ENCODE measurements at places on chromosomes 2 and 18. TPM values are rescaled to one million over a fixed set of nuclear protein-coding genes. Genes with fewer than 3 reads are reported as not detected.

GRCh38 chr18:62876111-62876510 is 160.8 kb downstream of the PHLPP1 start:
- DNase-seq, result no peak
- H3K27ac ChIP-seq, result no peak overlapping the region
- no peaks in the 10 kb centered on the region for H3K36me3 ChIP-seq
- no peak overlapping the region for H3K4me3 ChIP-seq
- H3K4me1 ChIP-seq, result no peaks in the 10 kb centered on the region

The WNT10A gene
- total RNA-seq, result 10.8 TPM

DNA sequence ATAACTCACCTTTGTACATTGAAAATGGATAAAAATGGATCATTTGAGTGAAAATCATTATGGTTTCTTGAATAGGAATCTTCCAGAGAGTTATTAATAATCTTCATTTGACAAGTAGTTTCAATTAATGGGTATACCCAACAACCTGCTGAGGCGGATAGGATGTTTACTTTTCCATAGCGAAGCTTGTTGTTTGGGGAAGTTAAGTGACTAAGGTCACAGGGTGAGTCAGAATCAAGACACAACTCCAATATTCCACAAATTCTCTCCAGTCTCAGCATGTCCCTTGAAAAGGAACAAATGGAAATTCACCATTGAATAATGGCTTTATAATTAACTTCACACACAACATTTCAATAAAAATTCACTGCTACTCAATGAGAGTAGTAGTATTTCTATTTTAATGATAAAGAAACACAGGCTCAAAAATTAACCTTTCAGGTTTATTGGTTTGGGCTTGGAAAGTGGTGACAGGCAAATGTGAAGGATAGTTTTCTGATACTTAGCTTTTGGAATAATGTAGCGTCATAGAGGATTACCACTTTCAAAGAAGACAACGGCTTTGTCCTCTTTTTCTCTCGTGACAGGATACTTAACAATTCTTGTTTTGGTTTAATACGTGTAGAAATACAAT is 211.3 kb downstream of the GPD2 start:
- no peak for DNase-seq
- no peak overlapping the region for H3K4me3 ChIP-seq
- no peak overlapping the region for H3K27ac ChIP-seq
- no peaks in the 10 kb centered on the region for H3K27me3 ChIP-seq
- no peaks in the 10 kb centered on the region for H3K4me1 ChIP-seq

DNA sequence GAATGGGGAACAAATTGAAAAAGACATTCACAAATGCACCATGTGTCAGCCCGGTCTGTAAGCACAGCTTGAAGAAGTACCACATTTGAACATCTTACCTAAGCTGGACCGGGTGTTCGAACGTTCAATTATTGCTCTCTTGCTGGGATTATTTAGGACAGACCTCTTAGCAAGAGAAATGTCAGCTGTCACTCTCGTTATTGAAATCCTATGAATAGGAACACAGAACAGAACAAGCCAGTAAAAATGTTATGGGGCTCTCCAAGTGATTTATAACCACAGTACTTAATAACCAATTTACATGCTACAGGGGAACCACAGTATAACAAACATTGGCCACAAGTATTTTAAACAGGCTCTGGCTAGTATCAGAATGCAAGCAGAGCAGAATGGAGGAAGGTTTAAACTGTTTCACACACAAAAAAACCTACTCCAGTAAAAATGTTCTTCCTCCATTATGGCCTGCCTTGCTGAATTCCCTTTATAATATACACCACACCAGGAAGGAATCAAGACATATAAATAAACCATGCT is 32.5 kb upstream of the ARL5A start:
- H3K27me3 ChIP-seq, result peaks cover 2% of the 10 kb centered on the region
- no peak for DNase-seq
- H3K36me3 ChIP-seq, result no peaks in the 10 kb centered on the region
- no peaks in the 10 kb centered on the region for H3K4me1 ChIP-seq
- H3K27ac ChIP-seq, result no peak overlapping the region

The NUP35 gene
- 11.9 TPM for total RNA-seq

All from CD4-positive, CD25-positive, alpha-beta regulatory T cell (primary cell).